Dorsolateral prefrontal cortex (tissue), 122 donors: ENCODE measurements at places on chromosomes 12 and 14.

- no peak for DNase-seq
Measured at GRCh38 chr12:55972911-55973598, 823 bp upstream of the RAB5B start.

- no peak for DNase-seq
Measured at GRCh38 chr14:30620178-30620577, 1.9 kb upstream of the SCFD1 start.

- no peak for DNase-seq
Measured at GRCh38 chr12:124923905-124924734, 9.7 kb upstream of the UBC start.

GRCh38 chr12:51908876-51909592 lies 1.7 kb downstream of the ACVRL1 start:
- DNase-seq = peak; percentile 6

DNA sequence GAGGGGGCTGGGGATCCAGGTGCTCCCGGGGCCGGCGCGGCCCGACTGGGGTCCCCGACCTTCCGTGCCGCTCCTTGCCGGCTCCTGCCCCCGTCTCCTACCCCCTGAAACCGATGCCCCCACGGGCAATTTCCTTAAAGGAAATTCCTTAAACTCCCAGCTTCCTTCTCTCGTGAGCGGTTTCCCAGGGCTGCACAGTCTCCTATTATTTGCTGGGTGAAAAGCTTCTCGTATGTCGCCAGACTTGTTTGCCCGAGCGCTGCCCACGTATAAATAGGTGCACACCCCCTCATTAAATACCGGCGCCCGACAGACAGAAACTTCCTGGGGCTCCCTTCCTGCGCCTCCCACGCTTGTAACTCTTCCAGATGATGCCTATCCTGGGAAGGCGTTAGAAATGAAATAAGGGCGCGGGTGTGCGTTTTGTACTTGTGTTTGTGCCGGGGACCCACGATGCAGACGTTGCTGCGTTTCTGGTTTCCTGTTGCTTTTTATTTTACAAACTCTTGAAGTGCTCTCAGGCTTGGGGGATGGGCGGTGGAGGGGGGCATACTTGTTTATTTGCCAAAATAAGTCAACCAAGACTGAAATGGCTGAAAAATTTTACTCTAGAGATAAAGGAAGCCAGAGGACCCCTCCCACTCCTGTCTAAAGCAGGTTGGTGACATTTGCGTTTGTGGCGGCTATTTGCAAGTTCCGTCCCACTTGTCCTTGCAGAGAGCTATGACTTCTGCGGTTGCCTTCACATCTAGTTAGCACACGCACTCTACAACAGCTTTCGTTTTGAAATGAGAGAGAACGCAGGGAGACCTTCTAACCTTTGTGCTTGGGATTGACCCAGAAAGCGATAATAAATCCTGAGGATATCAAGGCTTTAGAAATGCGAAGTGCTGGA lies 1.0 kb downstream of the HIP1R start:
- peak; percentile 49 for DNase-seq

- no peak for DNase-seq
Measured at GRCh38 chr14:64421166-64421565, 33.0 kb downstream of the MTHFD1 start.

DNA sequence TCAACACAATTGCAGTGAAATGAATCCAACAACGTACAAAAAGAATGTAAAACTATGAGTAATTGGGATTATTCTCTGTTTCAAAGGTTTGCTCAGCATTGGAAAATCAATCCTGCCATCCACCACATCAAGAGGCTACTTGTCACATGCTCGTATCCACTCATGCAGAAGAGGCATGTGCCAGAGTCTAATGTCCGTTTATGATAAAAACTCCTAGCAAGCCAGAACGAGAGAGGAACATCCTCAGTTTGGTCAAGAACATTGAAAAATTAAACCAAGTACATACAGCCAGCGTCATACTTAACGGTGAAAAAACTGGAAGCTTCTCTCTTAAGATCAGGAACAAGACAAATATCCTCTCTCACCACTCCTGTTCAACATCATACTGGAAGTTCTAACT lies 563.9 kb upstream of the TMEM132C start:
- no peak for DNase-seq

DNA sequence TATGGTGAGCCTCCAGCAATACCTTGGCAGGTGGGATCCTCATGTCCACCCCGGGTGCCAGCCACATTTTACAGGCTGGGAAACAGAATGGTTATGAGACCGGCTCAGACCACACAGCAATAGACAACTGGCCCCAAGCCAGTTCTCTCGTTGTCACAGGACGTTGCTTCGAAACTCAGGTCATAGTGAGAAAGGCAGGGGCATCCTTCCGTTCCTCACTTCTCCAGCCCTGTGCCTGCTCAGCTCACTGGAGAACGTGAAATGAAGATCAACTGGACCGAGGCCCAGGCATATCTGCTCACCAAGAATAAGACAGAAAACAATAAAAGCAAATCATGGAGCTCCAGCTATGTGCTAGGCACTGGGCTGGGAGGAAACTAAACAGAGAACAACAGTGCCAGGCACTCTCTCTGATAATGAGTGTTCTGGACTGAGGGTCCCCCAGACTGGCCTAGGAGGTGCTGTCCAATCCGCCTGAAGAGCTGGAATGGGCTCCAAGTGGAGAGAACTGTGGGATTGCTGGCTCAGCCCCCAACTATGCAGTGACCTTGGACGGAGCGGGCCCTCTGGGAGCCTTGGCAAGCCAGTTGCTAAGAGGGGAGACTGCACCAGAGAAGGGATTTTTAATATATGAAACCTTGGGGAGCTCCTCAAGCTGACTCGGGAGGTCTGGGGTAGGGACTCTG lies 18.8 kb upstream of the FAIM2 start:
- DNase-seq = peak; percentile 24

- no peak for DNase-seq
Measured at GRCh38 chr12:93780101-93780641, 103.0 kb downstream of the CRADD start.

DNA sequence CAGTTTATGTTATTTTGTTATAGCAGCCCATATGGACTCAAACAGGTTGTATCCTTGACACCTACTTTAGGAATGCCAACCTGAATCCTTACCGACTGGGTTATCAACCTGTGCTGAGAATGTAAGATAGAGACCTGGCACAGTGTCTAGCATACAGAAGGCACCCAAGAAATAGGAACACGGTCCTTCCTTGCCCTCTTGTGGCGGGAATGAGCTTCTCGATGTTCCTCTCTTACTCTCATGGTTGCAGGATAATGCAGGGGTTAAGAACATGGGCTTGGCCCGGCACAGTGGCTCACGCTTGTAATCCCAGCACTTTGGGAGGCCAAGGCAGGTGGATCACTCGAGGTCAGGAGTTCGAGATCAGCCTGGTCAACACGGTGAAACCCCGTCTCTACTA lies 6.5 kb downstream of the C12orf43 start:
- no peak for DNase-seq

- DNase-seq = no peak
Measured at GRCh38 chr12:2358986-2359658, 306.3 kb downstream of the CACNA1C start.

DNA sequence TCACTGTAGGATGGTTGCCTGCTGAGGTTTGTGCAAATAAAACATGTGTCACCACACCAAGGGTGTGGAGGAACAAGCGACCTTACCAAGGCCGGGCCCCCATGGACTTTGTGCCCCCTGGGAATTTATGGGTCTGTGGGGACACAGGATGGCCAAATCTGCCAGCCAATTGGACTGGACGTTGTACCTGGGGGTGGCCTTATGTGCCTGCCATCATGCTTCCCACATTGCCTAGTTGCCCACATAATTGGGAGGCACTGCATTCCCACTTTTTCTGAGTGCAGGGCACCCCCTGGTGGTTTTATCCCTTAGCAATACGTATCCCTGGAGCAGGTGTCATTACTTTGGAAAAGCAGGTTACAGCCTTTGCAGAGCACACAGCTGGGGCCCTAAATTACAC lies 92.6 kb upstream of the TMPO start:
- DNase-seq = no peak

DNA sequence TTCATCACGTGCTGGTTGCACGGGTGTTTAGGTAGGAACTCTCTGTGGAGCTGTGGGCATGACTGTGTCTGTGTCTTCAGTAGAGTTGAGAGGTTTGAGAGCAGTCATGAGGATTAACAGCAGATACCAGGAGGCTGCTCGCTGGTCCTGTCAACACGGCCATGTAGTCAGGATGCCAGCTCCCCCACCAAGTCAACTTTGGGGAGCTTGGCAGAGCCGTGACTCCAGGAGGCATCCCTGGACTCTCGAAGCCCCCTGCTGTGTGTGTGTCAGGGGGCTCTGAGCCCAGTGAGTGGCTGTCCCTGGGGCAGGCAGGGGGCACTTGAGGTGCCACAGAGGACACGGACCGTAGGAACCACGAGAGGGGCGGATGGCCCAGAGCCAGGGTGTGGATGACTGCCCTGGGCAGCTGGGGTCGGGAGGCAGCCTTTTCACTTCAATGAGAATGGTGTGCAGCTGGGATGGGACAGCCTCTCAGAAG lies 7.2 kb upstream of the GPR132 start:
- no peak for DNase-seq

DNA sequence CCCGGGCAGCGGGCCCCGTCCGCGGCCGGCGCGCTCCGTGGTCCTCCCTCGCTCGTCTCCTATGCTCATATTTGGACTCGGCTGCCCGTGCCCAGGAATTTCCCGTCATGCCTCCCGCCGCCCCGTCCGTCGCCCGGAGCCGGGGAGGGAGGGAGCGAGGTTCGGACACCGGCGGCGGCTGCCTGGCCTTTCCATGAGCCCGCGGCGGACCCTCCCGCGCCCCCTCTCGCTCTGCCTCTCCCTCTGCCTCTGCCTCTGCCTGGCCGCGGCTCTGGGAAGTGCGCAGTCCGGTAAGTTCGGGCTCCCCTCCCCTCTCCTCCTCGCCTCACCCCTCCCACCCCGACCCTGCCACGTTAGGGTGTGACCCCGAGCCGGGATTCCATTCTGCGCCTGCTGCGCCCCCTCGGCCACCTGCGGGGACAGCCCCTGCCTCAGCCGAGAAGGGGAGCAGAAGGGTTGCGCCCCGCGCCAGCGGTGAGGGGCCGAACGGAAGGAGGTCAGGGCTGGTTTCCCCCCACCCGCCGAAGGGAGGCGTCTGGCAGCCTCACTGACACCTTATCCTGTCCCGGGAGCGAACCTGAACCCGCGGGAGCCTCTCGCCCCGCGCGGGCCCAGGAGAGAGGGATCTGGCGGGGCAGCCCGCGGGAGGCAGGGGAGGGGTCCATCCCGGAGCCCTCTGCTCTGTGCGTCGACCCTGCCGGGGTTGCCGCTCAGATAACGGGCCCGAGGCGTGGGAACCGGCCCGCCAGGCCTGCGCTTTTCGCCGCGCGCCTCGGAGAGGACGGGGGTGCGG lies at the start of gene MSRB3:
TSS of gene MSRB3 (plus strand) at position 108 of the 793 bp plus-strand sequence. CDS start 29,897 bp downstream, outside the sequence.
- DNase-seq = peak; percentile 81

DNA sequence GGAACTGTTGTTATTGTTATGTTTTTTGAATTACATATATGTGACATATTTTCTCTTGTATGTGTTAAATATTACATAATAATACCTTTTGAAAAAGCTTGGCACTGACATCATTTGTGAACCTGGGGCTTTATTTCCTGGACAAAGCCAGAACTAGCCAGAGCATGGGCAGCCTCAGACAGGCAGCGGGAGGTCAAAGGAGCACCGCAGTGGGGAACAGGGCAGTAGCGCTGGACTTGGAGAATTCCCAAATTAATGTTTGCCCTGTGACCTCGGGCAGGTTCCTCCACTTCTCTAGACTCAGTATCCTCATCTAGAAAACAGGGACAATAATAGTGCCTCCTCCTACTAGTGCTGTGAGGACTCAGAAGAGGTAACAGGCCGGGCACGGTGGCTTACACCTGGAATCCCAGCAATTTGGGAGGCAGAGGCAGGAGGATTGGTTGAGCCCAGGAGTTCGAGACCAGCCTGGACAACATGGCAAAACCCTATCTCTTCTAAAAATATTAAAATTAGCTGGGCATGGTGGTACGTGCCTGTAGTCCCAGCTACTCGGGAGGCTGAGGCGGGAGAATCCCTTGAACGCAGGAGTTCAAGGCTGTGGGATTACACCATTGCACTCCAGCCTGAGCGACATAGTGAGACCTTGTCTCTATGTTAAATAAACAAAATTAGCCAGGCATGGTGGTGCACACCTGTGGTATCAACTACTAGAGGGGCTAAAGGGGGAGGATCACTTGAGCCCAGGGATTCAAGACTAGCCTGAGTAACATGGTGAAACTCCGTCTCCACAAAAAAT lies 27.3 kb upstream of the ITPK1 start:
- no peak for DNase-seq

- no peak for DNase-seq
Measured at GRCh38 chr12:503111-503761, 43.5 kb downstream of the B4GALNT3 start.

GRCh38 chr14:35304812-35305462 lies 12.8 kb downstream of the PSMA6 start:
- no peak for DNase-seq

DNA sequence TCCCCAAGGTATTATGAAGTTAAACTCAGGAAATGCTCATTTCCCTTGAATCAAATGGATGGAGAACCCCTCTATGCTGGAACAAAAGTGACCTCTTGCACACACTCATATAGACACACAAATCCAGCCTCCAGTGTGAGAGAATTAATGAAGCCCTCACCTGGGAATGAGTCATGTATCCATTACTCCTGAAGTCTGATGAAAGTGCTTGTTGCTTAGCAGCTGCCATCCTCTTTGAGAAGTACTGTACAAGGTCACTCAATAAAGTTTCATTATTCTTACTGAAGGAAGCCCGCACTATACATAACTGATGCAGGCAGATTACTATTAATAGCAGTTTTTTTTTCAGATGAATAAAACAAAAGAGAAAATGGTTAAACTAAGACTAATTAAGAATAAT lies 102.3 kb downstream of the RERG start:
- no peak for DNase-seq

GRCh38 chr14:71333705-71334104 lies 426.4 kb downstream of the PCNX1 start:
- no peak for DNase-seq

DNA sequence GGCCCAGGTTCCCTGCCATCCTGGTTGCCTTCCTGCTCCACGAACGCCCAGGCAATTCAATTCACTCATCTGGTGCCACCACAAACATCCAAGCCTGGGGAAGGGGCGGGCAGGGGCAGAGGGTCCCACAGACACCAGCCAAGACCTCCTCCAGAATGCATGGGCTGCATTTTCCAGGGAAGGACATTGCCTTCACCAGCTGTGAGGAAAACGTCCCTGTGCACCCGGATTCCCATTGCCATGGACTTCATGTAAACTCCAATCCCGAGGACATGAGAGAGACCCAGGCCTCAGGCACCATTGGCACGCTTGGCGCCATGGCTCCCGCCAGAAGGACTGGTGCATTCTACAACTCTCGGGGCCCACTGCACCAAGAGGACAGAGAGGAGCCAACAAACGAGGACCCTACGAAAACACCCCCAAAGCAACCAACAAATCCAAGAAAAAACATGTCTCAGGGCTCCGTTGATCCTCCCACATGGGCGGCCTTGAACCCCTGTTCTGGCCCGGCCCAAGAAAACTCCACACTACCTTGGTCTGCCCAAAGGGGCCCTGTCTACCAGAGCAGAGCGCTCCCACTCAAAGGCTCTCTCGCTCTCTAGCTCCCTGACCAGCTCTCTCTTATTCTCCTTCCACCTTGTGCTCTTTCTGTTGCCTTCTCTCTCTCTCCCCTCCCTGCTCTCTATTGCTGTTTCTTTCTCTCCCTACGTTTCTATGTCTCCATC lies 183.9 kb downstream of the ALG10 start:
- DNase-seq = no peak

- no peak for DNase-seq
Measured at GRCh38 chr14:35378425-35379233, 25.9 kb downstream of the NFKBIA start.
